ENCODE measurements at places on chromosomes 1 and 21.

DNA sequence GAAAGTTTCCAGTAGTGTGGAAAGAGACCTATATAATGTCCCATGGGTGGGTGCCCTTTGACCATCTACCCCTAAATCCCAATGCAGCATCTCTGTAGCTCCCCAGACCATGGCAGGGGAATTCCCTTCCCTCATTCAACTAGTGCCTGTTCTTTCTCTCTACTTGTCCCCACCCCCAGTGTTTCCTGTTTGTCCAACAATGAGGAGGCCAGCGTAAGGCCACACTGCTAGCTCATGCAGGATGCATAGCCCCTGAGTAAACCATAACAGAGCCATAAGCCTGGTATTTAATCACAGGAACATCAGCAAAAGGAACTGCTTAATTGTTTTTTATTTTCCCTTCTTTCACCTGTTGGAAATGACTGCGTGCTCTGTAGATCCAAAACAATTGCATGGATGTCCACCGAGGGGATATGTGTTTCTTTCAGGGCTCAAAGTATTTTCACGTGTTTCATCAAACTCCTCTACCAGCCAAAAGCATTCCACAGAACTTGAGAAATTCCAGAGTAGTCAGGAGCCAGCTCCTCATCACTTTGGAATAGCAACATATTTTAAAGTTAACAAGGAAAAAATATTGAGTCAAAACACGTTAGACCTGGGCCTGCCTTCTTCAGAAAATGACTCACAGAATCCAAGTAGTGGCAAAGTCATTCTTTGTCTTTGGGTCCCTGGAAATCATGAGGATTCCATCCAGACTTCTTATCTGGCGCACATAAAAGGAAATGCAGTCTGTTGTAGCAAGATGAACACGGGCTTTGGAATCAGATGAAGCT is 162.5 kb upstream of the SGIP1 start:
- peak; percentile 61 for DNase-seq

DNA sequence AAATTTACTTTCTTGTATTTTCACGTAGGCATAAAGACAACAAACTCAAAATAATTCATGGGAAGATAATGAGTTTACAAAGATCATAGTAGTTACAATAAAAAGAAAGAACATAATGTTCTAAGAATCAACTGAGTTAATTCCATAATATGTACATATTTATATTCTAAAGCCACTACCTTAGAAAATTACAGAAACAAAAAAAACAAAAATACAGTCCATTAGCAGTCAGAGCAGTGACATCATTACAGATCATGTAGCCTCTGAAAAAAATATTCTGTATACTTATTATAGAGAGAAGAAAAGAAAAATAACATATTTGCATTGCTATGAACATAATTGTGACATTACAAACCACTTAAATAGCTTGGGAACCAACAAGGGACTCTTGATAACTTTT is 360.1 kb upstream of the RGS18 start:
- no peak for DNase-seq

DNA sequence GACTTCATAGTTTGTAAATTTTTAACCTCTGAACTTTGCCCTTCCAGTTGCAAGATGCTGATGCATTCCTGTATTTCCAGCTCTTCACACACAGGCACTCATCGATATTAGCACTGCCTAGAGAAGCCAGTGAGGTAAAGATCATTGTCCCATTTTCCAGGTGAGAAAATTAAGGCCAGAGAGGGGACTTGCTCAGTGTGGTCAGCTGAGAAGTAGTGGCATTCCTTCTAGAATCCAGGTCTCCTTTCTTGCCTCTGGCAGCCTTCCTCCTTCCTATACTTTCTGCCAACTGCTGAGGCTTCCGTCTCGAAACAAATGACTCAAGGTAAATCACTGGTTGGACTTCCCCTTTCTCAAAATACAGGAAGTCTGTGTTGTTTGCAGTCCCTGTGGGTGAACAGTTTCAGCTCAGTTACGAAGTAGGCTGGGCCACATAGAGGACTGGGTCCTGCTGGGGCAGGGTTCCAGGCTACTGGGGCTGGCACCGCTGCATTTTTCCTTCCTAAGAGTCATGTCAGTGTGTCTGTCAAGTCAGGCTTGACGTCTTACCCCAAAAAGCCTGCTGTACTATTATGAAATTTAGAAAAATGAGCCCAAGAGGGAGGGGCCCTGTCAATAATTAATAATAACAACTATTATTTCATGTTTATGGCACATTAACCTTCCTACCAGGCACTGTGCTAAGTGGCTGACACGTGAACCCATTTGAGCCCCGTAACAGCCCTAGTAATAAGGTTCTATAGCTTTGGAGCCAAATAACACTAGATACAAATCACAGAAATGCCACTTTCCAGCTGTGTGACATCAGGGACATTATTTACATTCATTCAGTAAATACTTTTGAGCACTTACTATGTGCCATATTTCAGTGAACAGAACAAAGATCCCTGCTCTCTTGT is 16.6 kb upstream of the RNF19B start:
- peak; percentile 84 for DNase-seq

GRCh38 chr1:78236716-78237115 is 190.9 kb downstream of the GIPC2 start:
- no peak for DNase-seq

GRCh38 chr1:57789936-57790335 is 366.1 kb upstream of the DAB1 start:
- DNase-seq = no peak

- DNase-seq = peak; percentile 63
Observed at GRCh38 chr1:26274801-26275425, 5.0 kb upstream of the SH3BGRL3 start.

- no peak for DNase-seq
Observed at GRCh38 chr1:23126801-23127200, 41.9 kb downstream of the LUZP1 start.

GRCh38 chr1:95067062-95067461 is 5.7 kb downstream of the ALG14 start:
- DNase-seq = no peak

DNA sequence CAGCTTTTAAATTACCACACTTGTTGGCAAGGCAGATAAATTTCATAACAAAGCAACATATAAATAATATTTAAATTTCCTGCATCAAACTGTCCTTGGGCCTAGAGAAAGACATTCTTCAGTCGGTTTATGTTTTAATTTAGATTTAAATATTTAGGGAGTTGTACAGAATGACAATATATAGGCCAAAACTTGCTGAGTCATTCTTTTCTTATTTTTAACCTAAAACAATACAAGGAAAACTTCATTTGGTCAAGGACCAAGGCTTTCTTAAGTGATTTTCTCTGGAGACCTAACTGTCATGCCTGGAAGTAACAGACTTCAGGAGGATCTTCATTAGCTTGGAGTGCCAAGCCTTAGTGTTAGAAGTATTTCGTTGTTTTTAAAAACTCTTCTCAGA is 5.6 kb downstream of the MAP10 start:
- DNase-seq = no peak

DNA sequence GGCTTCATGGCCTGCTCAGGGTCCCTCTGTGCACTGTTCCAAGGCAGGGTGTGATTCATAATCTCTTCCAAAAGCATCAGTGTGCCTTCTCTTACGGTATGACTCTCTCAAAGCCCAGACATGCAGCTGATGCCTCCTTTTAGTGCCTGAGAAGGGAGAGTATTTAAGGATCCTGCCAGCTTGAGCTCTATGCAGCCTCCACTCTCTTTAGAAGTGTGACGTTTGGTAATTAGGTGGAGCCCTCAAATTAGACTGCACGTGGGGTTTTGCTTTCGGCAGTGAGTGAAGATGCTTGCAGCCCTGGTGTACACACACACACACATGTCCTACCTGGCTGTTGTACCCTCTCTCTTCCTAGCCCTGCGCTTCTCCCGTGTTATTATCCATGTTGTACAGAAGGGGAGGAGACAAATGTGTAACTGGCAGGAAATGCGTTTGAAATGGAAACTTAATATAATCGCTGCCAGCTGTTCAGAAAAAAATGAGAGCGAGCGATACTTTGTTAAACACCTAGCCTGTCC is 2.6 kb upstream of the C1orf174 start:
- no peak for DNase-seq

- no peak for DNase-seq
Observed at GRCh38 chr1:7426780-7427604, 344.1 kb upstream of the VAMP3 start.

DNA sequence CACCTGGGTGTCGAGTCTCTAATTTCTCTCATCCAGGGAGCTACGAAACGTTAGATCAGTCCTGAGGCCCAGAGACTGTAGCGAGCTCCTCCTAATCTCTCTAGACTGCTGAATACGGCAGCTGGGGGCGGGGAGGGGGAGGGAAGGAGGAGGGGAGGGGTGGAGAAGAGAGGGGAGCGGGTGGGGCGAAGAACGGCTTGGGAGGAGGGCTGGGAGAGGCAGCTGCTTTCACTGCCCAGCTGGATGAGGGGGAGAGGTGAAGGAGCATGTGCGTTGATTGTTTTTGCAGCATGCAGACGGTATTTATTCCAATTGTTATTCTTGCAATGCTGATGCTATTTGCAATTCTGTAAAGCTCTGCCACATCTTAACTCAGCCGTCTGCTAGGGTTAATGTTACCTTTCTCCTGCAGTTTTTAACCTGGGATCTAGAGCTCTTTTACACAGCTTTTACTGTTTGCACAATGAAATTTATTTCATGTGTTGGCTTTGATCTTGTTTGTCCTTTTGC is 790 bp downstream of the DNAJC6 start:
- no peak for DNase-seq

GRCh38 chr1:154999571-155000410 is 2.8 kb upstream of the ZBTB7B start:
- no peak for DNase-seq

DNA sequence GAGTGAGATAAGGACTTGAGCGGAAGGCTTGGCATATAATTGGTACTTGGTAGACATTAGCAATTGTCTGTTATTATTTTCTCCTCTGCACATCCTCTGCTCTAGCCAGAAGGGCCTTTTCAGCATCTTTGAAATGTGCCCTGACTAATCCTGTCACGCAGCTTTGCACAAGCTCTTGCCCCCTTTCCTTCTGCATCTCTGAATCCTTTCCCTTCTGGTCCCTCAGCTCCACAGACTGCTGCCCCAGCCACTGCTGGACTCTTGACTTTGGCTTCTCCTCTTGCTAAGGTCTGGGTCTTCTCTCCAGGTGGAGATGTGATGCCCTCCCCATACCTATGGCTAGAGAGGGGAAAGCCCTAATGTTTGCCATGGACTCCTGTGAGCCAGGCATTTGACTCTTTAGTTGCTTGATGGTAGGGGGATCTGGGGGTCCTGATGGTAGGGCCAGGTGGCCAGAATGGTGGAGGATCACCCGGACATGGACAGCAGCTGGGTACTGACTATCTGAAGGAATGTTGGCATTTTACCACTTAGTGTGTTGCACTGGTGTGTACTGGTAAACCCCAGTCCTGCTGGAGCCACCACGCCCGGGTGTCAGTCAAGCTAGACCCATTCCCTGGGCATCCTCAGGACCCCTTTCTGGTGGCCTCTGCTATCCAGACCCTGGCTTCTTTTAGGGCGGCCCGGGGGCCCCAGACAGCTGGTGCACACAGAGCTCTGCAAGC is 4.4 kb downstream of the HPCA start:
- no peak for DNase-seq

DNA sequence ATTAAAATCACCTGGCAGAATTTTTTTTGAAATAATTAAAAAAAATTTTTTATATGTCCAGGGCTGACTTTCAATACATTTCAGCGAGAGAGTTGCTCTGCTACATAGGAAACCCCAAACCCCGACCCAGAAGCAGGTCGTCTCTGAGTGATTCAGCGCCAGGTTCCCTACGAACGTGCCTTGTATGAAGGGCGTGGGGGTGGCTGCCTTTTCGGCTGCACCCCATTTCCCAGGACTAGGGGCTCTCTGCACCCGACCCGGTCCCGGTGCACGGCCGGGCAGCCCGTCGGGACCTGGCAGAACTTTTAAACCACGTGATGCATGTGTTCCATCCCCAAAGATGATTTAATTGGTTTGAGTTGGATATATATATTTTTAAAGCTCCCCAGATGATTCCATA is 15.8 kb upstream of the SCYL3 start:
- no peak for DNase-seq

GRCh38 chr1:170337413-170337994 is 191.7 kb downstream of the NTMT2 start:
- DNase-seq = no peak
